ENCODE measurements at places on chromosomes 4 and X. TPM values are rescaled to one million over a fixed set of nuclear protein-coding genes. Genes with fewer than 3 reads are reported as not detected.
A peak's percentile ranks its signal among the peaks of the same experiment; 100 is the strongest.

- no peak for DNase-seq
Measured at GRCh38 chr4:2545321-2546013, 9.0 kb downstream of the FAM193A start.

- DNase-seq, result no peak
Measured at GRCh38 chr4:92519727-92520126, 216.0 kb downstream of the GRID2 start.

DNA sequence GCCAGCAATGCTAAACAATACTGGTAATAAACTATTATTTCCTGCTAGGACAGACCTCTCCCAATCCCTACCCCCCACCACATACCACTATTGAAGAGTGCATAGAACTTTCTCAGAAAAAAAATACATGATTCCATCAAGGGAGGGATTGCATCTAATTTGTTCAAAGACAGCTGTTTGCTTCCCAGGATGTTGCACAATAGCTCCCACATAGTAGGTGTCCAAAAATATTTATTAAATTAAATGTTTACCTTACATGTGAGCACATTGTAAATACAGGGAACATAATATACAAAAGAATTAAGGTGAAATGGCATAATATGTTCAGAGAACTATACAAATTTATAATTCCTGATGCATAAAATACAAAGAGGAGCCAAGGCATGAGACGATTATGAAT lies 1111.8 kb upstream of the LCORL start:
- DNase-seq, result no peak

GRCh38 chrX:9071031-9071650 lies 37.2 kb upstream of the FAM9B start:
- no peak for DNase-seq

- DNase-seq, result no peak
Measured at GRCh38 chr4:86380181-86380724, 20.4 kb upstream of the MAPK10 start.

GRCh38 chr4:188117631-188118324 lies 8.4 kb upstream of the TRIML2 start:
- no peak for DNase-seq

- DNase-seq, result no peak
Measured at GRCh38 chr4:146458594-146458993, 63.1 kb downstream of the SLC10A7 start.

DNA sequence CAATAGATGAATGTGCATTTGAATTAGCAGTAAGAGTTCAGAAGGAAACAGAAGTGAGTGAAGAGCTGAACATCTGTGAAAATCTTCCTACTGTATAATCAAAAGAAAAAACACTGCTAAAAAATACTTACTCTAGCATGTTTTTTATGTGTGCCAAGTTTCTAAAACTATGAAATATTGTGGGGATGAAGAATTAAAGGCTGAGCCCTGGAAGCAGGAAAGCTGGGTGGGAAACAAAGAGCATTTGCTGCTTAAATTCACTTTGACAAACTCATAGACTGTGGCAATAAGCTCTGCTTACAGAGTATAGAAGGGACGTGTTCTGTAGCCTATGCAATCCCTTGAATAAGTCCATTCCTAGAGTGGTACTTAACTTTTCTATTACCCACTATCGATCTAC lies 261.7 kb downstream of the ANKRD50 start:
- DNase-seq, result no peak

GRCh38 chr4:120304801-120305200 lies 238.2 kb upstream of the MAD2L1 start:
- DNase-seq, result no peak

GRCh38 chr4:147160908-147161513 lies 215.3 kb upstream of the TTC29 start:
- DNase-seq, result peak; percentile 20

GRCh38 chr4:149897783-149898182 lies 82.1 kb upstream of the IQCM start:
- no peak for DNase-seq

The DUSP9 gene
- total RNA-seq, result 7.1 TPM

The FMR1NB gene
- not detected for total RNA-seq

The SPANXB1 gene
- total RNA-seq, result not detected

The ARSJ gene
- total RNA-seq, result 43.9 TPM
